ENCODE measurements at places on chromosomes 3 and 15.

DNA sequence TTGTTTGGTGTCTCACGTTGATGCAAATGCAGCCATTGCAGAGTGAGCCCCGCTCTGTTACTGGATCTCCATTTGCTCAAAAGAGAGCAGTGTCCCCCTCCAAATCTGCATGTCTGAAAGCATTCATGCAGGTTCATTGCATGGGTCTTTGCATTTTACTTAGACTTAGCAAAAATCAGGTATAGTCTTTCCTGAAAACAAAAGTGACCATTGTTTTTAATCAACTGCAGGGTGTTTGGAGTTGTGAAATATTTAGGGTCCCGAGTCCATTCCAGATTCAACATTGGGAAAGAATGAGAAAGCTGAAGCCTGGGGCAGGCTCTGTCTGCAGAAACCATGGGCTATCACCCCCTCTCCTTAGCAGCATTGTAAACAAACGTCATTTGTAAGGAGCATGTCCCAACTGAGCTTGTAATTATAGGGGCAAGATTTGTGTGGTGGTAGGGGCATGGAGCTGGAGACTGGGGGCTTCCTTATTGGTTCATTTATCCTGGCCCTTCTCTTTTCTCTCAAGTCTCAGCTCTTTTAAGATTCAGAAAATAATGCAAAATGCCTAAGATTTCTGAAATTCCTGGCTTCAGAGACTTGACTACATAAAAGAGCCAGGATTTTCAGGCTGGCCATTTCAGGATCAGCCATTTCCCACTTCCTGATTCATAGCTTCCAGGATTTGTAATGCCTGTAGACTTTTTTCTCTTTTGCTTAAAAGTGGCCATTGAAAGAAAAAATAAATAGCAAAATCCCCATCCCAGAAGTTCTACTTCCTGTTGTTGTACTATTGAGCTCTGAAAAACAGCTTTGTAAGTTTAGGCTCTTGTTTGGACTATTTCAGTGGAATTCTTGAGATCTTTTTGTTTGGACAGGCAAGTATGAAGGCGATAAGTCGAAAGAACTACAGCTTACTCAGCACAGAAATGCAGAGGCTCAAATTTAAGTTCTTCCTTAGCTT, 23.0 kb downstream of the IGF1R start:
- peak; percentile 84 for DNase-seq

DNA sequence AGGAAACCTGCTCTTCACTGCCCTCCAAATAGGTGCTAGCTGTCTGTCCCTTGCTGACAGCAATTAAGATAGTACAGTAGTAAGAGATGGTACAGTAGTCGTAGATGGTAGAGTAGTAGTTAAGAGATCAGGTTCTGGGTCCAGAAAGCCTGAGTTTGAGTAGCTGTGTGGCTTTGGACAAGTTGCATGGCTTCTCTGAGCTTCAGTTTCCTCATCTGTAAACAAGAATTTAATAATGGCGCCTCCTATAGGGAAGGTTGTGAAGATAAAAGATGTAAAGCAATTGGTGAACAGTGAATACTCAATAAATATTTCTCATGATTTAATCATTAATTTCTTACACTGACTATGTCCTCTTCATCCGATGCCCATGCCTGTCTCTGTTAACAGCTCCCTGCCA, 86.9 kb upstream of the BCL6 start:
- DNase-seq: no peak

- no peak for DNase-seq
Observed at GRCh38 chr3:62722344-62722743, 152.9 kb downstream of the CADPS start.

GRCh38 chr15:39285663-39286062, 295.2 kb upstream of the THBS1 start:
- no peak for DNase-seq

- DNase-seq: no peak
Observed at GRCh38 chr3:3729261-3729660, 70.0 kb upstream of the LRRN1 start.

DNA sequence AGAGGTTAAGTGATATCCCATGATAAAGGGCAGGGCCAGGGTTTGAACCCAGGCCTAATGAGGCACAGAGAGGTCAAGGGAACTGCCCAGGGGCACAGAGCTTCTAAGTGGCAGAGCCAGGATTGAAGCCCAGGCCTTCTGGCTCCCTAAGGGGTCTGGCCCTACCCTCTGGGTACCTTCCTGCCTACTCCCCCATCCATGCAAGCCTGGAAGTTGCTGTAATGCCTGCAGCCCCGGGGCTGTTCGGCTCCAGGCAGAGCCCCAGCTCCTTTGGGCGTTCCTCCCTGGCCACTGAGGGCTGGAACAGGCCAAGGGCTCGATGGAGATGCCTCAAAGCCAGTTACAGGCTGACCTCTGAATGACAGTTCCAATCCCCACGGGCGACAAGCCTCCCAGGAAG, 4.5 kb downstream of the GRIP2 start:
- no peak for DNase-seq

- DNase-seq: no peak
Observed at GRCh38 chr3:178206521-178206920, 329.7 kb upstream of the KCNMB2 start.

DNA sequence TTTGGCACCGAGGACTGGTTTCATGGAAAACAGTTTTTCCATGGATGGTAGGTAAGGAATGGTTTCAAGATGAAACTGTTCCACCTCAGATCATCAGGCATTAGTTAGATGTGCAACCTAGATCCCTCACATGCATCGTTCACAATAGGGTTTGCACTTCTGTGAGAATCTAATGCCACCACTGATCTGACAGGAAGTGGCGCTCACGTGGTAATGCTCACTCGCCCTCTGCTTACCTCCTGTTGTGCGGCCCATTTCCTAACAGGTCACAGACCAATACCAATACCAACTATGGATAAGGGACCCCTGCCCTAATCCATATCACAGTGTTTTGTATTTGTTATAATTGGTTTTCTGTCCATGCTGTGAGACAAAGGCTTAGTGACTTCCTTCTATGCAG, 58.9 kb downstream of the SLMAP start:
- DNase-seq: no peak

- DNase-seq: no peak
Observed at GRCh38 chr3:149095487-149095886, 9.2 kb upstream of the HLTF start.

DNA sequence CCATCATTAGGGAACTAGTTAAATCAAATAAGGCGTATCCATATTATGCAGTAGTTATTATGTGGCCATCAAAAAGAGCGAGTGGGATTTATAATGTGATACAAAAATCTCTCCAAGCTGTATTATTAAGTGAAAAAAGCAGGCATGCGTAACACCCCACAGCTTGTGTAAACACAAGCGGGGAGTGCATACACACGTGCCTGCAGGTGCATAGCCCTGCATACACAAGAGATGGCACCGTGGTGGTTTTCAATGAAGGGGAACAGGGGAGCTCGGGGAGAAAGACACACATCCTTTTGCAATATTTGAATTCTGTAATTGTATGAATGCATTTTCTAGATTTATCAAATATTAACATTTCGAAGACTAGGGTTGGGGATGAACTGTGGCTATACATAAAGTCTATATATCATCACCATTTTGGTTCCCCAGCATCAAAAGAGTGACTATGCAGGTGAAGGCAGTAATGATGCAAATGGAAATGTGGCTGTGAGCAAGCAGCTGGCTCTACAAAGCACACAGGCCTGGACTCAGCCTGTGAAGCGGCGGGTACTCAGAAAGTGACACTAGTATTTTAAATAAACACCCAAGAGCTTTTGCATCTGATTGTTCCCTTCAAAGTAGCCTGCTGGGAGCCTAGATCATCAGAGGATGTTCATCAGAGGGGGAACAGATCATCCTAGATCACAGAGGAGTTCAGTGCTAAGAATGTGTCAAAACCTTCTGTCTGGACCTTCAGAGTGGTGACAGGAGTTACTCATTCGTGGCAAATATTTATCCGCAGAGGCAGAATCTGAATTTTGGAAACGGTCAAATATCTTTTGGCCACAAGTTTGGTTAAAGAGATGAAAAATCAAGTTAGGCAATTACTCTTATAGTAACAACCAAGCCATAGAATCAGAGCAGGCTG, 9.4 kb upstream of the KIF7 start:
- no peak for DNase-seq

DNA sequence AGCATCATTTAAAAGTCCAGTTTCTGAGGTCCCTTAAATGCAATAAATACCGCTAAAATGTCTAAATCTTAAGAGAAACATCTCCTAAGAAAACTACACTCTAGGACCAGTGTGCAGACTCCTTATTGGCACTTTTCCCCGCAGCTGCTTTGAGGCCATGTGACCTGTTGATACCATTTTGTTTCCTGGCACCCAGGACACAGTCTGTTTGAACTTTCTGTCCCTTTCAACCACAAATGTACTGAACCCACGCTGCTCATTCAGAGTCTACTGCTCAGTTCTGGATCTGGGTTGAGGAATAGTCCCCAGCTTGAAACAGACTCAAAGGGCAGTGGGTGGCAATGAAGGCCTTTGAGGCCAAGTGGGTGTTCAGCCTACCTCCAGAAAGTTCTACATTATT, 17.1 kb downstream of the LDHAL6B start:
- DNase-seq: no peak

DNA sequence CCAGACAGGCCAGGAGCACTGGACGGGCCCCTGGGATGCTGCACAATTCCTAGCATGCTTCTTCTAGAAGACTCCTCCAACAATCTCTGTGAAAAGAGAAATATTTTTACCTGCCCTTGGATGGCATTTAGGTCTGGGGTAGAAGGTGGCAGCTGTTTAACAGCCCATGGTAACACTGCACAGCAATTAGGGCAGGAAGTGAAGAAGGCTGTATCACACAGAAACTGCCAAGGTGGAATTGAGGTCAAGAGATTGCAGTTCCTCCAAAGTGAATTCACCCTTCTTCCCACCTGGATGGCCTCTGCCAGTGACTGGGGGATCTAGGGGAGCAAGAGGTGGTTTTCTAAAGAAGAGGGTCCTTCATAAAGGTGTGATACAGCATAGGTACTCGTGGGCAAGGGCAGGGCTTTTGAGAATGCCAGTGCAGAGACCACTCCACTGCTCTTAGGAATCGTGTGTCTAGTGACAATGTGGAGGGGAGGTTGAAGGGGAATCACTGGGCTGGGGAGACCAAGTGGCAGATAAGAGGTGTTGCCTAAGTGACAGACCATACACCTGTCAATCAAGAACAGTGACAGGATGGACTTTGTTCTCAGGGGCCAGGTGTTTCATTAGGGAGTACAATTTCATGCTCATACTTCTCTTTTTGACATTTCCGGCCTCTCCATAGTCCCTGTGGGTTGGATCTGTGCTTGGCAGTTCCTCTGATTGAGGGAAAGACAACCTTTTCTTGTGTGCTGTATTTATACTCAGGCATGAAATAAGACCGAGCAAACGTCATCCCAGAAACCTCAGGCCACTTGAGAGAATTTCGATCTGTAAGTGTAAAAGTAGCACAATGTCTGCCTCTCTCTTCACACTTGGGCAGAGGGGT, 83.5 kb upstream of the BCL6 start:
- no peak for DNase-seq

DNA sequence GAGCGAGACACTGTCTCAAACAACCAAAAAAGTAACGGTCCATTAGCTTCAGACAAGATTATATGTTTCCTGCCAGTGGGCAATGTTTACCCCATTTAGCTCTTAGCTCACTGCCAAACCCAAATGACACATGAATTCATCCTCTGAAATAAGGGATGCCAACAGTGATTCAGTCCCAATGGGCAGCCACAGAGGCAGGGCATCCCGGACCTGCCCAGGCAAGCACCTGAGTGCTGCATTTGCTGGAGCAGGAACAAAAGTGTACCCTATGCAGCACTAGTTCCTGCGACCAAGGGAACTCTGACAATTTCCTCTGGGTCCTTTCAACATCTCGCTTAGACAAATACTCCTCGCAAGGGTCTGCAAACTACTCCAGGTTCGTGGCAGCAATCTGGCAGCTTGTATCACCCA, 8.0 kb downstream of the IP6K2 start:
- DNase-seq: no peak

GRCh38 chr3:180409170-180409569, 192.8 kb upstream of the TTC14 start:
- no peak for DNase-seq

DNA sequence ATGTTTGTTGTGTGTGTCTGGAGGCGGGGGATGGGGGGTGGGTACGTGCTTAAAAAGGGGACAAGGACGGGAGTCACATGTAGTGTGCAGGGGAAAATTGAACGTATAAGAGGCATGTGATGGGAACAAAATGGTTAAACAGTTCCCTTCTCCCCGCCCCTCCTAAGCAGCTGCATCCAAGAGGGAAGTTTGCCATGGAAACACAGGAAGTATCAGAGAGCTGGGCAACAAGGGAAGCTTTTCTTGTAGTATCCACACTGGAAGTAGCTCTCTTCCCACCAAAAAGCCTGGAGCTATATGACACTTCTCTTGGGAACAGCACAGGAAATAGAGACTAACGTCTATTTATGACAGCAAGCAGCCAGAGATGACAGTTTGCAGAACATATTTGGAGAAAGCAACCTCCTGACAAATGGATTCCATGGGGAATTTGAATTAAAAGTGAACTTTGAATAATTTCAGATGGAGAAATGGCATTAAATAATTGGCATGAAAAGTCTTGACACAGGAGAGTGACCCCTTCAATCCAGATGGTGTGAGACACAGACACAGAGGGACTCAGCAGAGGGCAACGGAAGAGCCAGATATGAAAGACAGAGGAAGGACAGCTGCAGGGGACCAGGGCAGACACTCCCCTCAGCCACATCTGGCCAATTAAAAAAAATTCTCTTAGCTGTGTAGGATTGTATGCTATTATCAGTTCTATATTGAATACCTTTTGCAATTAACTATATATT, 294.2 kb upstream of the TBL1XR1 start:
- DNase-seq: peak; percentile 51

- no peak for DNase-seq
Observed at GRCh38 chr3:124428372-124429128, 301.7 kb upstream of the UMPS start.

GRCh38 chr3:191290311-191291025, 38.7 kb upstream of the CCDC50 start:
- DNase-seq: peak; percentile 22

- DNase-seq: peak; percentile 12
Observed at GRCh38 chr15:47885920-47886319, 168.6 kb downstream of the SEMA6D start.

- no peak for DNase-seq
Observed at GRCh38 chr3:39378957-39379777, 4.0 kb upstream of the SLC25A38 start.

- DNase-seq: no peak
Observed at GRCh38 chr3:32283304-32283703, 44.8 kb downstream of the CMTM8 start.

DNA sequence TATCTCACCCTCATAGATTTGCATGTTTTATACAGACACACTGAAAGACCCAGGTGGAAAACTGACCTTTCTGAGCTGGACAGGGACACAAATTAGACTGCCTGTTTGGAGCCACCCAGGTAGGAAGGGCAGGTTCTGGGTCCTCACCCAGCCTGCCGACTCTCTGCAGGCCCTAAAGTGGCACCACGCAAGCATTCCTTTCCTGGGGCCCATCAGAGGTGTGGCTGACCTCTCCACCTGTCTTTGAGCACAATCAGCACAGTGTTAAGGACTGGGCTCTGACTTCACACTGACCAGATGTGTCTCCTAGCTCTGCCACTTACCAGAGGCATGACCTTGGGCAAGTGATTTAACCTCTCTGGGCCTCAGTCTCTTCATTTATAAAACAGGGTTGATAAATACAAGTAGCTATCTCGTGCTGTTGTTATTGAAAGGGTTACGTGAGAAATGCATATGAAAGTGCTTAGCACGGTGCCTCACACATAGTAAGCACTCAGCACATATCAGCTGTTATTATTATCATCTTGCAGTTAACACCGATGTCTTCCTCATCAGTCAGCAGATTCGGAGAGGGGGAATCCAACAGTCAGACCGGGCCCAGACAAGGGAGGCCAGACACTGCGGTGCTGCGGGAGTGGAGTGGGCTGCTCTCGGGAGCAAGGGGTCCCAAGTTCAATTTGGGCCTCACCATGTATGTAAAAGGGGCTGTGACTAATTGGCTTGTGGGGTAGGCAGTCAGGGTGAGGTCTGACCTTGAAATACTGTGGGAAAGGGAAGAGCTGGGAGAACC, 2.0 kb upstream of the TBC1D2B start:
- no peak for DNase-seq

Data from fibroblast of the aortic adventitia (primary cell).